CD8-positive, alpha-beta memory T cell (primary cell): ENCODE measurements at places on chromosomes 7 and 10.

DNA sequence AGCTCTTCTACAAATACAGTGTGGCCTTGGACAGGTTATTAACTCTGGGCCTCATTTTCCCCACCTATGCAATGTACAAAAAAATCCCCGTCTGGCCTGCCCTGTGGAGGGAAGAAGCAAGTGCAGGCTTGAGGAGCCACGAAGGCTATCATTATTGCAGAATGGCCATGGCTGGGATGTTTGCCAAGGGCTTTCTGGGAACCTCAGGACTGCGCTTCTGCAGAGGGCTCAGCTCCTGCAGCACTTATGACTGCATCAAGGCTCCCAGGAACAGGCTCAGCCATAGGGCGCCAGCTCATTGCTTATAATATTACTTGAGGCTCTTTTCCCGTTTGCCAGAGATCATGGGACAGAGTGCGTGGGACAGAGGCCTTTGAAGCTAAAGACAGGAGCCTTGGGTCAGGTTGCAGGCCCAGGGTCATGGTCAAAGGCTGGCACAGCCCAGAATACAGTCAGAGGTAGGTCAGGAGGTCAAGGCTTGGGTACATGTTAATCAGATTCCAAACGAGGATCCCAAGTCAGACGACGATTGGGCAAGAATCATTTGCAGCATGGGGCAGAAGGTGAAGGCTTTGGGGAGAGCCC, 20.6 kb upstream of the C10orf105 start:
- DNase-seq, result no peak

GRCh38 chr7:45350896-45351295, 193.3 kb downstream of the RAMP3 start:
- DNase-seq, result no peak

- no peak for DNase-seq
These were observed 110.5 kb upstream of the GPR26 start for GRCh38 chr10:123555616-123556015.

- no peak for DNase-seq
These were observed 87.4 kb upstream of the ITGB1 start for GRCh38 chr10:33045421-33045820.

DNA sequence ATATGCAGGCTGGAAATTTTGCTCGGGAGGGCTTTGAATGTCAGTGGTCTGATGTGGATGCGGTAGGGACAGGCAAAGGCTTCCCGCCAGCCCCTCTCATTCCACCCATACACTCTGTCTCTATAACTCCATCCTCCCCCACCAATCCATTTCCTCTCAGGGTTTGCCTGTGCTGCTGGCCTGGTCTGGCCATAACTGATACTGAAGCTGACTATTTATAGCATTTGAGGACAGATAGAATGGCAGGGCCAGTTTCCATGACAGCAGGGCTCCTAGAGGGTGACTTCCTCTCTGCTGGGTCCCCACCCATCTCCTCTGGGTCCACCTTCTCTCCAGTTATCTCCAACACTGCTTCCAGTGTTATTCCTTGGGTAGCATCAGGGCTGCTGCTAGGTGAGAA, 6.6 kb upstream of the PDLIM1 start:
- DNase-seq, result no peak
